Activated CD8-positive, alpha-beta T cell treated with anti-CD3 and anti-CD28 coated beads for 36 hours (primary cell): ENCODE measurements at places on chromosomes 6 and 20. TPM values are rescaled to one million over a fixed set of nuclear protein-coding genes. Genes with fewer than 3 reads are reported as not detected.

GRCh38 chr6:137475103-137475502 lies 19.1 kb downstream of the OLIG3 start:
- no peak for DNase-seq

DNA sequence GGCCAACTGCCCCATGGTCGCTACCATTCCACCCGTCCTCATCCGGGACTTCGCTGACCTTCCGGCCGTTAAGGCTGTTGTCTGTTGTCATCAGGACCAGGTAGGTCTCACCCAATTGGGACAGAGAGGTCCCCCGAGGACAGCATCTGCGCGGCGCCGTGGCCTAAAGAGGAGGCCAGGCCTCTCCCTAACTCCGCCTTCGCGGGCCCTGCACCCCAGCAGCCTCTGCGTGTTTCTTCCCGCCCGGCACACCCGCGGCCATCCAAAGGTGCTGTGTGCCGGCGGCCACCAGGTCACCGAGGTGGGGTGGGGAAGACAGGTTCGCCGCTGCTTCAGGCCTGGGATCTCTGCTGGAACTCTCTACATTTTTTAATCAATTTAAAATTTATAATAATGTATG lies 9.0 kb downstream of the OR2W1 start:
- DNase-seq = no peak

The PLCB4 gene
- not detected for total RNA-seq

DNA sequence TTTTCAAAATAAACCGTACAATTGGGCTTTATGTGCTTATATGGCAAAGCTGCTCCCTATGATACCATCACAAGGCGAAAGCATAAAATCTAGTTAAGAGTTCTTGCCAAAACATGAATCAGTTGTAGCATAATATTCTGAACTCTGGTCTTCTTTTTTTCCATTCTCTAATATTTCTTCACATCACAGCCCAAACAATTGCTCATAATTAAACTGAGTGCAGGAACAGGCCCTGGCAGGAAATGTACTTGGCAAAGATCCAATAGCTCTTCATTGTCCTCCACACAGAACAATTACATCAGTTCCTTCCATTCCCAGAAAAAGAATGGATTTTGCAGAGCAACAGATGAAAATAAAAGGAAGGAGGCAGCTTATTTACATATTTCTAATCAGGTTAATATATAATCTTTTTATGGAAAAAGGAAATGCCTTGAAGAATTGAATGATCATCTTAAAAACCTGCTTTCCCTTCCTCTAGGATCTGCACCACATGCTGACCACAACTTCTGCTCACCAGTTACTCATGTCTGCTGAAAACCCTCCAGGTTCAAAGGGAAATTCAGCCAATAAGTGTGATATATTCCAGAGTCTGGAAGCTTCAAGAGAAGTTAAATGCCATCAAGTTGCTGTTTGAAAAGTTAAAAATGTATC lies 123.3 kb upstream of the COL21A1 start:
- no peak for DNase-seq

DNA sequence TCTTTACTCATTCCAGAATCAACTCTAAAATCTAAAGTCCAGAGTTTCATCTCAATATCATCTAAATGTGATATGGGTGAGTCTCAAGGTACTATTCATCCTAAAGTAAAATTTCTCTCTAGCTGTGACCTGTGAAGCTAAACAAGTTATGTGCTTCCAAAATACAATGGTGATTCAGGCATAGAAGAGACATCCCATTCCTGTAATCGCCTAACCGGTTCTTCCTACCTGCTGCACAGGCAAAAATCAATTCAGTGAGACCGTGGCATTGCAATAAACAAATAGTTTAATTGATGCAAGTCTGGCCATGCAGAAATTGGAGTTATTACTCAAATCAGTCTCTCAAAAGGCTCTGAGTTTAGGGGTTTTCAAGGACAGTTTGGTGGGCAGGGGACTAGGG lies 232.8 kb downstream of the UBE3D start:
- no peak for DNase-seq

The EFCAB8 gene
- 0.92 TPM for total RNA-seq

The MLN gene
- not detected for total RNA-seq

GRCh38 chr6:20712011-20712410 lies 177.8 kb downstream of the CDKAL1 start:
- no peak for DNase-seq

DNA sequence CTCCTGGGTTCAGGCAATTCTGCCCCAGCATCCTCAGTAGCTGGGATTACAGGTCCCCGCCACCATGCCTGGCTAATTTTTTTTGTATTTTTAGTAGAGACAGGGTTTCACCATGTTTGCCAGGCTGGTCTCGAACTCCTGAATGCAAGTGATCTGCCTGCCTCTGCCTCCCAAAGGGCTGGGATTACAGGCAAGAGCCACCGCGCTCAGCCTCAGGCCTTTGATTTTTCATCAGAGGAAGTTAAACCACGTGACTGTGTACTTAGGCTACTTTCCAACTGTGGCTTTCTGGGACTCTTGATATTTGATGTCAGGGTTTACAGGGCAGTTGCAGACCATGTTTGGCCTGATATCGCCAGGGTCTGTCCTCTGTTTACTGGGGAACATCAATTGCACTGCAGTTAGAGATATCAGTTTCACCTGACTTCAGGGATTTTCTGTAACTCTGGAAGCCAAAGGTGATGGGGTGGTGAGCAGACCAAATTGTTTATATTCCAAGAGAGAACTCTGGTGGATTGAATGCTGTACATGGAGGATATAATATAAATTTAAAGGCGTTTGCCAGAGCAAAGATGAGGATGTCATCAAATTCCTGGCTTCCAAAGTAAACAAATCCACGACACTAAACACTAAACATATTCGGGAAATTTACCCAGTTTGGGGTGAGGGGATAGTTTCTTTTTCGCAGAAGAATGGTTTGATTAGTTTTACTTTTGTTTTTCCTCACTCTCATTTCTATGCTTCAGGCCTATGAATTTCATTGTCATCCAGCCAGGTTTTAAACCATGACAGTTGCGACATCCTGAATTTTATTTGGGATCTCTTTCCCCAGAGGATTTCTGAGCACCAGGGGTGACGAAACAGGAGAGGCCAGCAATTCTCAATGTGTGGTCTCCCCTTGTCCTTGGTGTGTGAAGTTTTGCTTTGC lies 4.2 kb downstream of the PSMF1 start:
- DNase-seq = no peak

DNA sequence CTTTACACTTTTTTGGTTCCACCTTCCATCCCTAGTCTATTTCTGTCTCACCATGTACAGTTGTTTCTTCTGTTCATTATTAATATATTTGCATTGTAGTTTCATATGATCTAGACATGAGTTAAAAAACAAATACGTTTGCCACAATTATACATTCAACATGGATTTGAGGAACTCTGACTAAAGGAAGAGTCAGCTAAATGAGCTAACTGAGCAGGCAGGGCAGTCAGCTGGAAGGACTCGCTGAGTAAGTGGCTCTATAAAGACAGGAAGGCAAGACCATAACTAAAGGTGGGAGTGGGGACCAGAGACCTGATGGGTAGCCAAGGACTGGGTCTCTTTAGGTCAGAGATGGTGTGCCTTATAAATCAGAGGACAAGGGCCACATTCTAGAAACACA lies 26.3 kb downstream of the TMX4 start:
- no peak for DNase-seq

GRCh38 chr20:48910347-48910781 lies 11.1 kb upstream of the ARFGEF2 start:
- no peak for DNase-seq

The FOXF2 gene
- total RNA-seq = not detected
